ENCODE measurements at places on chromosomes 2 and 18.

- DNase-seq: no peak
Measured at GRCh38 chr18:56490942-56491341, 147.4 kb downstream of the TXNL1 start.

- no peak for DNase-seq
Measured at GRCh38 chr18:31672628-31673135, 11.7 kb downstream of the B4GALT6 start.

GRCh38 chr2:128552806-128553551, 234.3 kb upstream of the HS6ST1 start:
- DNase-seq: no peak

- DNase-seq: no peak
Measured at GRCh38 chr2:218985325-218986091, 524 bp upstream of the FEV start.

DNA sequence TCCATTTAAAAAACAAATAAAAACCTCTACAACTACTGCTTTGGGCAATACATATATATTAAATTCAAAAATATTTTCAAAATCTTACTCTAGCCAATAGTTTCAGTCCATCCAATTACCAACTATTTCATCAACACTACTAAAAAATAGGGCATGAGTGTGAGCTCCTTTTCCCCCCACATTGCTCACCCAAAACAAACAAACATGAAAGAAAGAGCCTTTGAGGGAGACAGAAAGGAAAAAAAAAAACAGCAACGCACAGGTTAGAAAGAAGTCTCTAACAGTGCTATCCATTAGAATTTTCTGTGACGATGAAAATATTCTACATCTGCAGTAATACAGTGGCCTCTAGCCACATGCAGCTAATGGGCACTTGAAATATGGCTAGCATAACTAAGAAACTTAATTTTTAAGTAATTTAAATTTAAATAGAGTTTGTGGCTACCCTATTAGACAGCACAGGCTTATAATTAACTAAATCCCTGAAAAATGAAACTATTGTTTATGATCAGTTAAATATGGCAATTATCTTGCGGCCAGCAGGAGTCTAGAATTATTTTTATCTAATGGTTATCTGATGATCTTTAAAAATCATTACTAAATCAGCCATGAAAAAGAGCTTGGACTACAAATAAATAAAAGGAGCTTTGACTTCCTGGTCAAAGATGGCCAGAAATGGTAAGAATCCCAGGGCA, 59.2 kb downstream of the RBMS1 start:
- DNase-seq: no peak

Data from CD8-positive, alpha-beta memory T cell (primary cell).